ENCODE measurements at places on chromosomes 4 and X.

DNA sequence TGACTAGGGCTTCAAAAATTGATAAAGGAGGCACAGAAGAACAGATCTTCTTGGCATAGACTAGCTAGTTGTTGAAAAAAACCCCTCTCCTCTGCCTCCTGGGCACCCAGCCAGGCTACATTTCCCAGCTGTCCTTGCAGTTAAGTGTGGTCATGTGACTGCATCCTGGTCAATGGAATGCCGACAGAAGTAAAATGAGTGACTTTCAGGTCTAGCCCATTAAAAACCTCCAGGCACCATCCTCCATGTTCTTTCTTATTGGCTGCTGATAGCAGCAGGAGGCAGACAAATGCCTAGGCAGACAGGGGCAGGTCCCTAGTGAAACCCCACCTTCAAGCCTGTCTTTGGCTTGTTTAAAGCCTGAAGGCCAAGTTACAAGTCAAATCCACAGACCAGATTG is 35.3 kb downstream of the ATXN3L start:
- peak; percentile 39 for DNase-seq

DNA sequence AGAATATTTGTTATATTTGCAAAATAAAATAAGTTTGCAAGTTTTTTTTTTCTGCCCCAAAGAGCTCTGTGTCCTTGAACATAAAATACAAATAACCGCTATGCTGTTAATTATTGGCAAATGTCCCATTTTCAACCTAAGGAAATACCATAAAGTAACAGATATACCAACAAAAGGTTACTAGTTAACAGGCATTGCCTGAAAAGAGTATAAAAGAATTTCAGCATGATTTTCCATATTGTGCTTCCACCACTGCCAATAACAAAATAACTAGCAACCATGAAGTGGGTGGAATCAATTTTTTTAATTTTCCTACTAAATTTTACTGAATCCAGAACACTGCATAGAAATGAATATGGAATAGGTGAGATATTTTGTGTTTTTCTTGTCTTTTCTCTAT is at the start of gene AFP:
Gene AFP (plus strand): TSS at position 238 of the 400 bp plus-strand sequence. CDS start 42 bp downstream, at position 280.
- no peak for DNase-seq

DNA sequence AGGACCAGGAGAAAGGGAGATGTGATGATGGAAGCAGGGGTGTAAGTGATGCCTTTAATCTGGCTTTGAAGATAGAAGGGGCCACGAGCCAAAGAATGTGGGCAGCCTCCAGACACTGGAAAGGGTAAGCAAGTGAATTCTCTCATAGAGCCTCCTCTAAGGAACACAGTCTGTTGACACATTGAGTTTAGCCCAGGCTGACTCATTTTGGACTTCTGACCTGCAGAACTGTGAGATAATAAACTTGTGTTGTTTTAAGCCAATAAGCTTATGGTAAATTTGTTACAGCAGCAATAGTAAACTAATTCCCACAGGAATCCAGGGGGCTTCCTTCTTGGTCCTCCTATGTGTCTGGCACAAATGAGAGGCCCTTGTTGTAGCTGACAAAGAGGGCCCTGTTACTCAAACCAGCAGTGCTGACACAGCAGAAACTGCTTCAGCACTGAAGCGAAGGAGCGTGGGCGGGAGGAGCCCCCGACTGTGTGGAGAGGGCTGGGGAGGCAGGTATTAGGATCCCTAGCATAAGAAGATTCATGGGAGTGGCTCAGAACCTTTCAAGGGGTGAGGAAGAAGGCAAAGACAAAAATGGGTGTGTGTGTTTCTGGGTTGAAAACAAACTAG is 268.7 kb downstream of the NR3C2 start:
- DNase-seq = no peak

GRCh38 chr4:24515698-24516097 is 68.7 kb downstream of the DHX15 start:
- DNase-seq = no peak

- no peak for DNase-seq
These were observed 20.4 kb downstream of the CASP6 start for GRCh38 chr4:109682875-109683274.

DNA sequence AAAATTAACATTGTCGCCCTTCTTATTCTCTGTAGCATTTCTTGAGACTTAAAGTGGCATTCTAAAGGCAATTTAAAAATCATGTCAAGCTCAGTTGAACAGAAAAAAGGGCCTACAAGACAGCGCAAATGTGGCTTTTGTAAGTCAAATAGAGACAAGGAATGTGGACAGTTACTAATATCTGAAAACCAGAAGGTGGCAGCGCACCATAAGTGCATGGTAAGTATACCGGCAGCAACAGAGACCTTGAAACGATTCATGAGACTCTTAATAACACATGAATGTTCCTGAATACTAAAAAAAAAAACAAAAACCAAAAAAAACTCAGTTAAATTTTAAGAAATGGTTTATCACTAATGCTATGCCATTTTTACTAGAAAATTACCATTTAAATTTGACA is 82.4 kb upstream of the HPRT1 start:
- DNase-seq = peak; percentile 36

GRCh38 chr4:10893395-10893794 is 208.8 kb upstream of the CLNK start:
- no peak for DNase-seq

DNA sequence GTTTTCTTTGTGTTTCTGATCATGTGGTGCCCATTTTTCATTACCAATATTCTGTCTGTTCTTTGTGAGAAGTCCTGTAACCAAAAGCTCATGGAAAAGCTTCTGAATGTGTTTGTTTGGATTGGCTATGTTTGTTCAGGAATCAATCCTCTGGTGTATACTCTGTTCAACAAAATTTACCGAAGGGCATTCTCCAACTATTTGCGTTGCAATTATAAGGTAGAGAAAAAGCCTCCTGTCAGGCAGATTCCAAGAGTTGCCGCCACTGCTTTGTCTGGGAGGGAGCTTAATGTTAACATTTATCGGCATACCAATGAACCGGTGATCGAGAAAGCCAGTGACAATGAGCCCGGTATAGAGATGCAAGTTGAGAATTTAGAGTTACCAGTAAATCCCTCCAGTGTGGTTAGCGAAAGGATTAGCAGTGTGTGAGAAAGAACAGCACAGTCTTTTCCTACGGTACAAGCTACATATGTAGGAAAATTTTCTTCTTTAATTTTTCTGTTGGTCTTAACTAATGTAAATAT is 110.4 kb downstream of the IL13RA2 start:
- no peak for DNase-seq

Data from astrocyte (in vitro differentiated cells and primary cell).